ENCODE measurements at places on chromosomes 12 and 14. TPM values are rescaled to one million over a fixed set of nuclear protein-coding genes. Genes with fewer than 3 reads are reported as not detected.

- DNase-seq: no peak
These were observed 4.9 kb downstream of the AQP5 start for GRCh38 chr12:49966511-49967041.

SLC25A47 gene
- 0.27 TPM for polyA plus RNA-seq

DNA sequence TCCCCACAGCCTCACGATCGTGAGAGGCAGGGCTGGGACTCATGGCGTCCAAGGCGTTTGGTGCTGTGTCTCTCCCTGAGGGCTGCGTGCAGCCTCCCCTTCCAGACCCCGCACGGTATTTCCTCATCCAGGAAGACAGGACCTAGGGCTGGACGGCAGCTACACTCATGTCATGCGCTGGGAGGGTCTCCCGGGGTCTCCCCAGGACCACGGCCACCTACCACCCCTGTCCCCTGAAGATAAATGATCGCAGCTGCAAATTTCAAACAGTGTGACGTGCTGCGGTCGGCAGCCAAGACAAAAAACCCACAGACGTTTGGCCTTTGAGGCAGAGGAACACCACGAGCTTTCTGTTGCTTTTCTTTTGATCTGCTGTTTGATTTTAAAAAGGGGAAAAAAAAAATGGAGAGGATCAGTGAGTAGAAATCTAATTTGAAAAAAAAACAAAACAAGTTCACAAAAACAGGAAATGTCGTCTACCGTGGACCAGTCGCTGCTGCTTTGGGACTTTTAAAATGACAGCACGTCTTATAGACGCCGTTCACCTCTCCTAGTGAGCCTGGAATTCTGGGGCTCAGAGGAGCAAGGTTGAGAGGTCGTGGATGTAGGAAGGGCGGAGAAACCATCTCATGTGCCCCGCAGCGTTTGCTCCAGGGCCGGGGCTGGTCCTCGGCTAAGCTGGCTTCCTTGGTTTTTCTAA lies 237.6 kb downstream of the SLC41A2 start:
- peak; percentile 60 for DNase-seq

TSPAN8 gene
- polyA plus RNA-seq: 5.5 TPM

CLEC4E gene
- polyA plus RNA-seq: 6.3 TPM

GRCh38 chr12:25830456-25830855 lies 128.0 kb upstream of the RASSF8 start:
- no peak for DNase-seq

VRTN gene
- polyA plus RNA-seq: not detected

GRCh38 chr12:119225454-119225853 lies 46.7 kb downstream of the HSPB8 start:
- no peak for DNase-seq

- no peak for DNase-seq
These were observed 15.8 kb upstream of the BAZ1A start for GRCh38 chr14:34890937-34891336.

FAIM2 gene
- 213 TPM for polyA plus RNA-seq

- DNase-seq: no peak
These were observed 1630.4 kb upstream of the SEL1L start for GRCh38 chr14:83164016-83164415.

DNA sequence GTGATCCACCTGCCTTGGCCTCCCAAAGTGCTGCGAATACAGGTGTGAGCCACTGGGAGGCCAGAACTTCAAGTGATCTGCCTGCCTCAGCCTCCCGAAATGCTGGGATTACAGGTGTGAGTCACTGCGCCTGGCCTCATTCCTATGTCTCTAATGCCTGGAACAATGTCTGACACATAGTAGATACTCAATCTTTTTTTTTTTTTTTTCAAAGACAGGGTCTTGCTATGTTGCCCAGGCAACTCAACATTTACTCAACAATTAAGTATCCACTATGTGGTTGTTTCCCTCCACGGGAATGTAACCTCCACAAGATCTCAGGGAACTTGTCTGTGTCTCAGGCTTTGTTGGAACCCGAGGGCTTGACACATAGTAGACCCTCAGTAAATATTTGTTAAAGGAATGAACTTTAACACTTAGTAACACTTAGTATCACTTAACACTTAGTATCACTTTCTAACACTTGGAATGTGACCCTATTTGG lies 3.0 kb upstream of the TMEM120B start:
- DNase-seq: no peak

ST8SIA1 gene
- polyA plus RNA-seq: 1.6 TPM

NUBPL gene
- 5.3 TPM for polyA plus RNA-seq

GRCh38 chr14:65074449-65075150 lies 27.7 kb downstream of the MAX start:
- no peak for DNase-seq

ACRBP gene
- polyA plus RNA-seq: 1.4 TPM

GRCh38 chr14:60840313-60840712 lies 105.8 kb downstream of the MNAT1 start:
- DNase-seq: no peak

GRCh38 chr14:54258382-54258781 lies 138.4 kb upstream of the CDKN3 start:
- no peak for DNase-seq

DNA sequence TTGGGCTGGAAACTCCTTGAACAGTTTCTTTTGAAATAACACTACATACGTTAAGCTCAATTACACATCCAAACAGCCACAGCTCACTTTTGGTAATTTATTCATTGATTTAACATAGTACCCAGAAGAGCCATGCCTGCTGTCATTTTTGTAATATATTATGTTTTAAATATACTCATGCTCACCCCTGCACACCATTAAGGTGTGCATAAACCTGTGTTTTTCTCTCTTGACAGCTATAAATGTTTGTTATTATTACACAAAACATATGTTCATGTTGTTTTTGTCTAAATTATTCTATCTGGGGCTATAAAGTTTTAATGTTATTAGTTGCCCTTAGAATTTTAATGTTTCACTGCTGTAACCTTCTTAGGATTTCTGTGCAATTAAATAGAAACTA lies 296.1 kb downstream of the AKAP6 start:
- no peak for DNase-seq

DNA sequence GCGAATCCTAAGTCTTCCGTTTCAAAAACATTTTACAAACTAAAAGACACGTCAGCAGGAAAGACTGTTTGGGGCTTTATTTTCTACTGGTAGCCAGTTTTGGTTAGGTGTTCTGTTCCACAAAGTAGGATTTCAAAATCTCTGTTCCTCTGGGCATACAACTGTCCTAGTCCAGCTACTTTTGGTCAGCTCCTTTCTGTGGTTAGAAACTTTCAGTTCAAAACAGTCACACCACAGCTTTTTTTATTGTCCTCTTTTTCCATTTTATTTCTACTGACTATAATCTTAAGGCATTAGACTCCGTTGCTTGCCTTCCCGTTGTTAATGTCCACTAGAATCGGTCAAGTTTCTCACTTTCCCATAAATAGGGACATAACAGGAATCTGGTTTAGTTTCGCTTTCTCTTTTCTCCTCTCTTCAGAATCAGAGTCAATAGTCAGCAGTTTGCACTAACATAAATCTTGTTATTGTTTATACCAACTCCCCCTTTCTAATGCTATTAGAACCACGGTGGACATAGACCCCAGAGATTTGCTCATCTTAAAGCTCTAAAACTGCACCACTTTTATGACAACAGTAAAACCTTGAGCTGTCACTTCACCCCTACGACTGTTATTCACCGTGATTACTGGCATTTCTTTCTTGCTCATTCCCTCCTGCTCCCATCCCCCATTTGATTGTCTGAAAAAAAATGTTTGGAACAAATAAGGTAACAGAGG lies 41.5 kb upstream of the NPAS3 start:
- DNase-seq: no peak

- DNase-seq: peak; percentile 83
These were observed 40.5 kb upstream of the KCNA5 start for GRCh38 chr12:5003025-5003666.

DNA sequence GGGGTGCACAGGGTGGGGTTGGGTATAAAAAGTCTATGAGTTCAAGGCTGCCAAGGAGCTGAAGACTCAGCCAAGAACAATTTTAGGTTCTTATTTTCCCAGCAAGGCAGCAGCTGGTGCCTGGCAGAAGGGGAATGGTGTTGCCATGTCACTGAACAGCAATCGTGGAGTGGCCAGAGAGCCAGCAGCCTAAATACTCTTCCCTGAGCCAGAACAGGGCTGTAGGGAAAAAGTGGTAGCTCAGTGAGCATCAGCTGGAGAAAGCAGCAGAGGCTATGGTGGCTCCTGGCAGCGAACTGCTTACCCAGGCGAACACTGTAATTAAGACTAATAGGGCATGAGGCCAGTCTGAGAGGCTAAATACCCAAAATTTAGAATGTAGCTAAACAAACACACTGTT lies 334.9 kb downstream of the RMST start:
- DNase-seq: no peak

DNA sequence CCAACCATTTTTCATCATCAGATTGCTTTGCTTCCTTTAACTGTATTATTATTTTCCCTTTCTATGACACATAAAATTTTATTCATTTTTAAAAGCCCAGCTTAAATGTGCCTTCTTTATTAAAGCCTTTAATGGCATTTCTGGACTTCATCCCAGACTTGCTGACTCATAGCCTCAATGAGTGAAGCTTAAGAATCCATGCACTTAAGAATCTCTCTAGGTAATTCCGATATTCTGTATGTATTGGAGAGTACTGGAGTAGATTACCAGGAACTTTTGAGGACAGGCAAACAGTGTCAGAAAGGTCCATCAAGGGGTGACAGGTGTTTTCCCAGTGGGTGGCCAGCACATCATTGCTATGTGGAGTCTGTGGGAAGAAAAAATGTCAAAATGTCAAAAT lies 107.9 kb downstream of the PTPRQ start:
- DNase-seq: no peak

DNA sequence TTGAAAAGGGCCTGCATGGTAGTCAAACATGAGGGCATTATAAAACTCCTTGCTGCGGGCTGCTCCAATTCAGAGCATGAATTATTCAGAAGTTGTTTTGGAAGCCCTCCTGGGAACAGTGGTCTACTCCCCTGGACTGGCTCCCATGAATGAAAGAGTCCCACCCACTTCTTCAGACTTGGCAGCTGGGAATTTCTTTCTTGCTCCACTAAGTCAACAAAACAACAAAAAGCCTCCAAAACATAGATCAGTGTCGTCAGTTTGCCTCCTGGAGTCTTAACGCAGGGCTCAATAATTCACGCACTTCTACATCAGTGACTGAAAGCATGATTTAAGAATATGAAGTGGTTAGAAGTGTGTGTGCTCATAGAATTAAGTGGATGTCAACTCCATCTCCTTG lies 37.9 kb downstream of the AKAP6 start:
- DNase-seq: peak; percentile 71

DNA sequence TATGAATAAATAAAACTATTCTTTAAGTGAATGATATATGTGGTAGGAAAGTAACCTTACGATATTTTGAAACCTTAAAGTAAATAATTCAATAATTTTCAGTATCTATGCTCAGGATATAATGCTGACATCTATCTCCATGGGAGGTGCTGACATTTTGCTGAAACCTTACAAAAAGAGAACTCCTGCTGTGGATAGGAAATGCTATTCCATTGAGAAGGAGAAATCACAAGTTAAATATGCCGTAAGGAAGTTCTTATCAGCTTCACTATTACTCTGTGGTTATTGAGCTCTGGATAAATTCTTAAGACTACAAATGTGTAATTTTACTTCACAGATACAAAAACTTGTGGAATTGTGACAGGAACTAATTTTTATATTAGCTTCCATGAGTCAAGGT lies 722.1 kb downstream of the TMTC2 start:
- peak; percentile 1 for DNase-seq

C3AR1 gene
- polyA plus RNA-seq: 4.1 TPM

GRCh38 chr12:107602446-107602845 lies 83.2 kb upstream of the PWP1 start:
- no peak for DNase-seq

DNA sequence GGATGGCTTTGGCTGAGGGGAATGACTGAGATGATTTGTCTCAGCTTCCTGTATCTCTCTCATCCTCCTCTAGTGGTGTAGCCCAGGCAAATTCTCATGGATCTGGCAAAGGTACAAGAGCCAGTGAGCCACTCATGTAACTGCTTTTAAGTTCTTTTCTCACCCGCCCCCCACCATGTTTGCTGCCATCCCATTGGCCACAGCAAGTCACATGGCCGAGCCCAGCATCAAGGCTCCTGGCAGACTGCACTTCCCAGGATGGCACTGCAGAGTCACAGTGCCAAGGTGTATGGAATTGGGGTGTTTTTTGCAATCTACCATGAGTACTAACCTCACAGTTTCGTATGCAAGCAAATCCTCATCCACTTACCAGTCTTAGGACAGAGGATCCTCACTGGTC lies 50.9 kb downstream of the CHST11 start:
- no peak for DNase-seq

DNA sequence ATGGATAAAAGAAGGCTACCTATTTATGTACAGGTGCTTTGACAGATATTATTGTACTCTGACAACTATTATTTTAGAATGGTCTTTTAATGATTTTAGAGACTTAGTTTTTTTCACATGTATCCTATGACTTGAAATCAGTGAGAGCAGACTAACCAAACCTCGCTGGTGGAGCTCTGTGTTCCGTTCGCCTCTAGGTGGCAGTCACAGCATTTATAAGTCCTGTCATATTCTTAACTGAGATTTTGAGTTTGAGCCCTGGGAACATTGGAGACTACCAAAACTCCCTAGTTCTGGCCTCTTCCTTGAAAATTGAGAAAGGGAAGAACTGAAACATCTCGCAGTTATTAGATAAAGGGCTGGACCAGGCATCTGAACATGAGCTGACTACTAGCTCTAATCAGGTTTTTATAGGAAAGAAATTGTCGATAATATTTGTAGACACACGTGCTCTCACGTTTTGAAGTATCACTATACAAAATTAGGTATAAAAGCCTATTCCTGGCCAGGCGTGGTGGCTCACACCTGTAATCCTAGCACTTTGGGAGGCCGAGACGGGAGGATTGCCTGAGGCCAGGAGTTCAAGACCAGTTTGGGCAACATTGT lies 48.3 kb downstream of the TTLL5 start:
- peak; percentile 92 for DNase-seq

GRCh38 chr12:109637348-109637747 lies 63.8 kb downstream of the MVK start:
- DNase-seq: no peak

DNA sequence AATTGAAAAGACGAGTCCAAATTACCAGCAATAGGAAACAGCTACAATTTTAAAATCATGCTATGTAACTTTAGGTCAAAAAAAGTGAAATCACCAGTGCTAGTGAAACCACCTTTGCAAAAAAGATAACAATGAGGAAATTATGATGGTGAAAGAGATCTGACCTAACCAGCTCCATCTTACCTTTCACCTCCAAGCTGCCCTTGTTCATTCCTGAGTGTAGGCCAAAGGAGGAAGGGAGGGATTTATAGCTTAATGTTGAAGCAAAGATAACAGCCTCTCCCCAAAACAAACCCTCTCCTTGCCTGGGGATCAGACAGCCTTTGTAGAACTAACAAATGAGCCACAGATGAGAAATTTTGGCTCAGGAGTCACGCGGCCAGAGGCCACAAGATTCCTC lies 83.2 kb upstream of the EIF5 start:
- DNase-seq: no peak

DNA sequence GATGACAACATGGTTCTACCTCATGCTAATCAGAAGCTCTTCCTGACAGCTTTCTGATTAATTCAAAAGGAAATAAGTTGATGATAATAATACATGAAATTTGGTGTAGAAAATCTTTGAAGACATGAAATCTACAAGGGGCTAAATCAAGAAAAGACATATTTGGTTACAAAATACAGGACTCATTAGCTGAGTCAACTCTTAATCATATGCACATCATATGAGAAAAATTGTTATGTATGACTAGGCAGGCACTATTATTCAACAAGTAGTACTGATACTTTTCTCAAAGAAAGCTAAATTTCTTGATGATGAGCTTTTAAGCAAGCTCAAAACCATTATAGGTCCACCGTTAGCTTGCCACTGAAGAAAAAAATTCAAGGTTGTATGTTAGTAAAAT lies 7.1 kb downstream of the ABCC9 start:
- no peak for DNase-seq

KRT71 gene
- polyA plus RNA-seq: not detected

GRCh38 chr14:68098834-68099233 lies 279.3 kb downstream of the RAD51B start:
- DNase-seq: no peak
